Dorsolateral prefrontal cortex (tissue), 122 donors: ENCODE measurements at places on chromosomes 12 and 14.

DNA sequence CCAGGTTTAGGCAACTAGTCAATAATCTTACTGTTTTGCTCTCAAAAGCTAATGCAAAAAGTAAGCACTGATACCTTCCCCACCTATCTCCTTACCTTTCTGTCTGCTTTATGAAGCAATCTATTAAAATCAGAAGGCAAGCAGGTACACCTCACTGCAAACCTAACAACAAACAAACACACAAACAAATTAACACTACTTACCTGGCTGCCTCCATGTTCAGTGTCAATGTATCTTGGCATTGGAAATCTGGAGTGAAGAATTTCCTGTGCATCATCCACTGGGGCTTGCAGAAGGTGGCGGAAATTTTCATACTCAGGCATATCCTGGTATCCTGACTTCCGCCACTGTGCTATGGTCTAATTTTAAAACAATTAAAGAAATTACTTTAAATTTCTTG lies 62.5 kb downstream of the SEC23A start:
- DNase-seq = no peak

DNA sequence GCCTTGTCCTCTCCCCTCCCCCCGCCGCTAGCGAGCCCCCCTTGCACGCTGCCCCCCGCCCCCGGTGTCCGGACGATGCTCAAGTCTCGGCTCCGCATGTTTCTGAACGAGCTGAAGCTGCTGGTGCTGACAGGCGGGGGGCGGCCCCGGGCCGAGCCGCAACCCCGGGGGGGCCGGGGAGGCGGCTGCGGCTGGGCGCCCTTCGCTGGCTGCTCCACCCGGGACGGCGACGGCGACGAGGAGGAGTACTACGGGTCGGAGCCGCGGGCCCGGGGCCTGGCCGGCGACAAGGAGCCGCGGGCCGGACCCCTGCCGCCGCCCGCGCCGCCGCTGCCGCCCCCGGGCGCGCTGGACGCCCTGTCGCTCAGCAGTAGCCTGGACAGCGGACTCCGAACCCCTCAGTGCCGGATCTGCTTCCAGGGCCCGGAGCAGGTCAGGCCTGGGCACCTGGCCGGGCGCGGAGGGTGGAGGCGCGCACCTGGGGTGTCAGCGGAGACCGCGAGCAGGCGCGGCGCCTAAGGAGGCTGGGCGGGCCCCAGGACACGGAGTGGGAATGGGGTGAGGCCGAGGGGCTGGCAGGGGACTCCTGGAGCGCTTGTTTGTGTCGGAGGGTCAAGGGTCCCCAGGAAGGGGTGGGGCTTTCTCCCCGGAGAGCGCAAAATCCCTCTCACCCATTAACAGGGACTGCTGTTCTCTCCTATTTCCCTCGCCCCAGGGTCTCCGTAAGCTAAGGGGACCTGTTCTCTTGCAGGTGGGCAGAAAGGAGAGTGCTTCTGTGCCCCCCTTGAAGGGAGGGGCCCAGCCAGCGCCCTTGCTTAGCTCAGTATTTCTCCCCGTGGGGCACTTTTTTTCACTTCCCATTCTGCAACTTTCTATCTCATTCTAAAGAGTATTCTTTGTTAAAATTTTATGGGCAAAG lies 810 bp downstream of the MARCHF9 start:
- DNase-seq = no peak

DNA sequence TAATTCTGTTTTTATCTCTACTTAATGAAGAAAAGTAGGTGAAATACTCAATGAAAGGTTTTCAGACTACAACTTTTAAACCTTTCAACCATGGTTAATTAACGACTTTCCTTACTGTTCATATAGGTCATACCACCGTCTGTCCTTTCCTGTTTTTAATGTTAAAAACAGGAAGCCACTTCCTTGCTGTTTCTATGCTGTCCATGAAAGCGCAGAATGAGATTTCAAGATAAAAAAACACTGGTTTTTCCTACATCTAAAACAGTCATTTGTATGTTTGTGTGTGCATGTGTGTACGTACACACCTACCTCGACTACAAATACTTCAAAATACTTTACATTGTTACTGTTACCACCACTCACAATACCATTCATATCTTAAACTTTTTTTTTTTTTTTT lies 27.3 kb downstream of the SPTLC2 start:
- DNase-seq = no peak

- DNase-seq = no peak
Observed at GRCh38 chr12:108193917-108194316, 64.8 kb downstream of the WSCD2 start.

GRCh38 chr12:59298296-59298695 lies 297.5 kb upstream of the SLC16A7 start:
- DNase-seq = no peak

GRCh38 chr12:97560350-97560749 lies 97.7 kb downstream of the RMST start:
- DNase-seq = no peak

- no peak for DNase-seq
Observed at GRCh38 chr14:59316151-59316830, 127.8 kb downstream of the DAAM1 start.

GRCh38 chr14:29913566-29913965 lies 14.1 kb downstream of the PRKD1 start:
- no peak for DNase-seq

DNA sequence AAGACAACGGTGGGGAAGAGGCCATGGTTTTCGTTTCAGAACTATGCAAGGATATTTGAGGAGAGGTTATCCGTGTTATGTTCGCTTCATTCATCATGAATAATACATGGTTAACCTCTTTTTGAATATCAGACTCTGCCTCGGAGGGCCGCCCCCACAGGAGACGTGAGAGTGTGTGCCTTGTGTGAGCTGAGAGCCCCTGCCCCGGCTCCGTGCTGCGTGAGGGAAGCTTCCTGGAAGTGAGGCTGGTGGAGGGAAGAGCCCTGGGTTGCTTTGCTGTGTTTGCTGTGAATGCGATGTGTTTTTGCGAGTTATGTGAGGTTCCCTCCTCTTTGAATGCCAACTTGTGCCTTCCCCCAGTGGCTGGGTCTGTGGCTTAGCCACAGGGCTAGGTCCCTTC lies 146.0 kb upstream of the RTL1 start:
- no peak for DNase-seq

DNA sequence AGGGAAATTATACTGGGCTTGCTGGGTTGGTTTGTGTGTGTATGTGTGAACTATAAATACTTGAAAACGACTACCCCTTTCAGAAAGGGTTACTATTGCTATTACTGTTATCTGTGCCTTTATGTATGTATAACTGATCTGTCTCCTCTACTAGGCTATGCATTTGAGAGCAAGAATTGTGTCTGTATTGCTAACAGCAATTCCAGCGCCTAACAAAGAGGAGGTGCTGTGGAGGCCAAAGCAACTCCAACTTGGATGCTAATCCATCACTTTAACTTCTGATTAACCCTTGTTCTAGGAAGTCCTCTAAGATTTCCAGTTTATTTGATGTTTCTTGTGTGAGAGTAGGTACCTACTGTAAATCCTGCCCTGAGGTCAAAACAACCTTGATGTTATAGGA lies 313.9 kb downstream of the PCNX1 start:
- no peak for DNase-seq
